ENCODE measurements at places on chromosomes 4 and X. TPM values are rescaled to one million over a fixed set of nuclear protein-coding genes. Genes with fewer than 3 reads are reported as not detected.

The CLDN22 gene
- polyA plus RNA-seq, result not detected

The TAF7L gene
- polyA plus RNA-seq, result not detected

The SLC26A1 gene
- polyA plus RNA-seq, result not detected

The PRDM5 gene
- polyA plus RNA-seq, result 0.48 TPM

The CACNA1F gene
- polyA plus RNA-seq, result 1.4 TPM

The EOLA2 gene
- 33.8 TPM for polyA plus RNA-seq

The SLC25A14 gene
- 15.1 TPM for polyA plus RNA-seq

The USP27X gene
- polyA plus RNA-seq, result 13.6 TPM

The TBC1D8B gene
- polyA plus RNA-seq, result 0.08 TPM

The PAGE4 gene
- not detected for polyA plus RNA-seq

The ARX gene
- 1.6 TPM for polyA plus RNA-seq

The MAGEB17 gene
- not detected for polyA plus RNA-seq

The GLOD5 gene
- 1.2 TPM for polyA plus RNA-seq

The LRAT gene
- 0.32 TPM for polyA plus RNA-seq

The NAP1L2 gene
- polyA plus RNA-seq, result 14.1 TPM

The HSFX1 gene
- 2.5 TPM for polyA plus RNA-seq

The FMR1NB gene
- polyA plus RNA-seq, result not detected

The TCEAL6 gene
- polyA plus RNA-seq, result 66.4 TPM

The MAGEA9B gene
- not detected for polyA plus RNA-seq

The GAGE12J gene
- polyA plus RNA-seq, result not detected

The TMEM192 gene
- polyA plus RNA-seq, result 9.2 TPM

The BEX5 gene
- polyA plus RNA-seq, result 30.0 TPM

The ANK2 gene
- 27.1 TPM for polyA plus RNA-seq
